CD4-positive, alpha-beta T cell treated with Interferon alpha-2 for 1 hour (primary cell): ENCODE measurements at places on chromosomes 1 and 21.

DNA sequence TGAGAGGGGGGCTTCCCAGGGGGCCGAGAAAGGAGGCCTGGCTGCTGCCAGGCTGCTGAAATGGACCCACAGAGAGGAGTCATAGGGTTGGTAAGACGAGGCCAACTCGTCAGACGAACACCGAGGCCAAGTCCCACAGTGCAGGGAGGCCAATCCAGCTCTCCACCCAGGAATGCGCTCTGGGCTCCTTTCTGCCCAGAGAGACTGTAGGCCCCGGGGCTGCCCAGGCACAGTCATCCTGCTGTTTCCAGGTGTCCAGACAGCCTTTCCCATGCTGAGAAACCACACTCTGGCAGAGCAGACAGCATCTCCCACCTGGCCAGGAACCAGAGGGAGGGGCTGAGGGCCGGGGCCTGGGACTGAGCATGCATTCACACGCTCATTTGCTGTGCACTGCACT lies 26.7 kb upstream of the RSPO1 start:
- DNase-seq, result no peak

DNA sequence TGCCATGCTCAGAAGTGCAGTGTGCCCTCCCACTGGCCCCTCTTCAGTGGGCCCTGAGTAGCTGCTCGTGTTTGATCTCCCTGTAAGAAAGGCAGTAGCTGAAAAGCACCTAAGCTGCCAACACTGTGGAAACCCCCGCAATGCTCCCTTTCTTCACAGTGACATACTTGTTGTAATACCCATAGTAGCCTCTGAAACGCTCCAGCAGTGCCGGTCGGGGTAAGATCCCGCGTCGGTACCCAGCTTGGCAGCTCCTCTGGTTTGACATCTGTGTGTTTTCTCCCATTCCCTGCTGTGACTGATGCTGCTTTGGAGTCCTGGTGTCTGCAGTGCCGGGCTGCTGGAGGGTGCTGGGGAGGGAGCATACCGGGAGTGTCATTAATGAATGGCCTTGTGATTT lies 3.6 kb downstream of the CHAF1B start:
- no peak for DNase-seq

DNA sequence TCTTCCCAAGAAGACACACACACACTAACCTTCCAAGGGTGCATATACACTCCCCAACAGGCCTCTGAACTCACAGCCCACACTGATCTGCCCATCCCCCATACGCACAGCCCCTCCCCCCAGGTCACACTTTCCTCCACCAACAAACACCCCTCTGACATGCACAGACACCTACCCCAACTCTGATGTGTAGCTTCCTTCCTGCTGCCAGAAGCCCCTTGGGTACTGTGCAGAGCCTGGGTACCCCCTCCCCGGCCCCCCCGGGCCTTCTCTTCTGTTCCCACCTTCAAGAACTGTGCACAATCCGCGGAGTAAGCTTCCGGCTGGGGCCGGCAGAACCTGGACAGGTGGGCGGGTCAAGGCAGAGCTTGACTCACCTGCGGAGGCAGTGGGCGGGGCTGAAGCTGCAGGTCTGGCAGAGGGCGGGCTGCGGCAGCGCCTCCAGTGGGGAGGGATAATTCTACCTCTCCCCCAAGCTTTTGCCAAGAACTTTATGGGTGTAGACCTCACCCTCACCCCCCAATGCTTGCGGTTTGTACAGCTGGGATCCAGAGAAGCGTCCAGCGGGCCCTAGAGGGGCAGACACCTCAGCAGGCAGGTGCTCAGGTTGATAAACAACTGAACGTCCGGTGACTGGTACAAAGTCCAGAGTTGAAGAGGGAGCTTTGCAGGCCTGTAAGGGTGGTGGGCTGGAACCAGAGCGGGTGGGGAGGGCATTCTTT lies at the start of gene C1orf210:
TSS of gene C1orf210 (minus strand) at position 313 of the 722 bp plus-strand sequence. CDS start 2,311 bp downstream, outside the sequence.
- DNase-seq, result no peak

DNA sequence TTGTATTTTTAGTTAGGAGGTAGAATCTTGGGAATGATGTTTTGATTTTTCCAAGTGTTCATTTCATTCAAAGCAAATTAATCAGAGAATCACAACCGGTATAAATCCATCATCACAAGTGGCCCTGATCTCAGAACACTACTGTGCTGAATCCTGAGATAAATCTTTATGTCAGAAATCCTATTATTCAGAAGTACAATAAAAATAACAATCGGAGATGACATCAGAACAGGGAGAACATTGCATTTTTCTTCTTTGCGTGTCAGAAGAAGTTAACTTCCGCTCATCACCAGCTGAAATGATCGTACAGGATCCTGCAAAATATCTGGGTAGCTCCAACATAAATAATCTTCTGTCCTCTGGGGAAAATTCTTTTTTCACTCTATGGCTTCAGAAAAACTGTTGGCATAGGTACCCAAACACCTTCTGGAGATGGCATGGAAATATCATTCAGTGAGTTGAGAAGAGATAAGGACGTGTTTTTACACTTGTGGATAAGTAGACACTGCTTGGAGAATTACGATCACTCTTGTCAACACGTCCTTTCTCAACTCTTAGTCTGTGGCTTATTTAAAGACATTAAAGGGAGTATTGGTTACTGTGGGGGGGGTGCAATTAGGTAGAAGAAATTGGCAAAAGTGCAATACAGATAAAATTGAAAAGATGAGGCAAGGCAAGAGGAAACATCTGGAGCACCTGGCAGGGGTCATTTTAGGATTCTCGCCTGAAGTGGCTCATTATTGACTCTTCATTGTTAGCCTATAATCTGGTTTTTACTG lies 46.9 kb upstream of the SMYD2 start:
- DNase-seq, result no peak

GRCh38 chr1:186301448-186301847 lies 73.6 kb downstream of the TPR start:
- peak; percentile 37 for DNase-seq

DNA sequence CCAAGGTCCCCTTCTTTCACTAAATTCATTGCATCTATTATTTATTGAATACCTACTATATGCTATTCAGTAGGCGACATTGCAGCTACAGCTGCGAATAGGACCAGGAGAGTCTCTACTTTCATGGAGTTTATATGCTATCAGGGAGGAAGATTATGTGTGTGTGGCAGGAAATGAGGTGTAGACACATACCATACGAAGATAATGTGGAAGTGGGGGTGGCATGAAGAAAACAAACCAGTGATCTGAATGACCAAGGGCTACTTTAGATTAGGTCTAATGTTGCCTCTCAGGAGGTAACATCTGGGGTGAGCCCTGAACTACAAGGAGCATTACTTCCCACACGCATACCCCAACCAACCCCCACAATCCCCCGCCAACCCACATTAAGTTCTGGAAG lies 1.0 kb upstream of the PPIH start:
- DNase-seq, result no peak

DNA sequence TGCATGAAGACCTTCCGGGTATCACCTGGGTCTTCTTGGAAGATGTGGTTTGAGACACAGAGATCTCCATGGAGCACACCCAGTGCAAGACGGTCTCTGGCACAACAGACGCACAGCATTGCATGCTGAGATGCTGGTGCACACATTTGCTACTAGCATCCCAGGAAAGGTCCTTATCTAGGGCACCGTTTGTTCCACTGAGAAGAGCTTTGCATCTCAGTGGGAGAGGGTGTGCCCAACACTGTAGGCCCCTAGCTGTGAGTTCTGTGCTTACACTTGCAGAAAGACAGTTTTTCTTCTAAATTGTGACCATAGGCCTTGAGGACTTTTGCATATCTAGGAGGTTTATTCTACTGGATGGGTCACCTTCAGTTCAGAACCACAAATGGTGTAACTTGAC lies 554.1 kb downstream of the MATN1 start:
- DNase-seq, result no peak

DNA sequence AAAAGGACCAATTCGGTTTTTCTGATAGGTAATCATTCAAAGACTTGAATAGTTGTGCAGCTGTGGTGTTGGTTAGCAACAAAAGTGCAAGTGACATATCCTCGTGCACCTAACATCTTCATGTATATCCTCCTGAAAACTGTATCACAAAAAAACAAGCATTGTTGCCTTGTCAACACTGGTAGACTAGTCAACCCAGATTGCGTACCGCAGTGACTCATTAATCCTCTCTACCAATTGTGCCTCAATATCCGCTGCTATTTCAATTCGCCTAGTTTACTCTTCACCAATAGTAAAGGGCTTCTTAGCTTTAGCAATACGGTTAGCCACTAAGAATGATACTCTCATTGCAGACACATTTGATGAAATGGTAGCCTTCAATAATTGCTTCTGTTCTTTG lies 3.5 kb downstream of the HHAT start:
- peak; percentile 25 for DNase-seq

GRCh38 chr1:244963231-244963826 lies 99.0 kb upstream of the HNRNPU start:
- no peak for DNase-seq
